Osteocyte (in vitro differentiated cells): ENCODE measurements at places on chromosomes 5 and 9. TPM values are rescaled to one million over a fixed set of nuclear protein-coding genes. Genes with fewer than 3 reads are reported as not detected.

Gene SUSD3
- total RNA-seq, result not detected in 2 replicates

DNA sequence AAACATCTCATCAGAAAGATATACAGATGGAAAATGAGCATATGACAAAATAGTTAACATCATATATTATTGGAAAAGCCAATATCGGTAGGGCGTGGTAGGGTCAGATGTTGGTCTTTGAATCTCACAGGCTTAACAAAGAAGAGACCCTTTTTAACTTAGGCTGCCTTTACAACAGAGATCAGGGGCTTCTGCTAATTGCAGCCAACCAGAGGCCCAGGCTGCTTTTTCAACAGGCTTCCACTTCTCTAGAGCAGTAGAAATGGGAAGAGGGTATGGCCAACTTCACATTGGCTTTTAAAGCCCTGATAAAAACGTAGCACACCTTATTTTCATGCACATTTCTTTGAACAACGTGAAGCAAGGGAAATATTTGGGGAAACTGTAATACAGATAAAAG is 764.3 kb upstream of the CTNND2 start:
- no peak overlapping the region for H3K4me3 ChIP-seq
- H3K27me3 ChIP-seq, result peaks cover 37% of the 10 kb centered on the region
- no peaks in the 10 kb centered on the region for H3K4me1 ChIP-seq
- DNase-seq, result no peak
- H3K27ac ChIP-seq, result no peak overlapping the region

- H3K4me3 ChIP-seq, result peak within 1 kb of the TSS; percentile 97
- DNase-seq, result peak; percentile 91
- peaks cover 1% of the 10 kb centered on the region for H3K36me3 ChIP-seq
- H3K27me3 ChIP-seq, result no peaks in the 10 kb centered on the region
- peaks cover 56% of the 10 kb centered on the region for H3K4me1 ChIP-seq
- H3K27ac ChIP-seq, result peak within 1 kb of the TSS; percentile 92
Observed at GRCh38 chr9:13279284-13280141, at the start of gene MPDZ. Gene MPDZ, minus strand, starts transcription at chr9:13279692. Its CDS starts 29,377 bp downstream, at chr9:13250315.

DNA sequence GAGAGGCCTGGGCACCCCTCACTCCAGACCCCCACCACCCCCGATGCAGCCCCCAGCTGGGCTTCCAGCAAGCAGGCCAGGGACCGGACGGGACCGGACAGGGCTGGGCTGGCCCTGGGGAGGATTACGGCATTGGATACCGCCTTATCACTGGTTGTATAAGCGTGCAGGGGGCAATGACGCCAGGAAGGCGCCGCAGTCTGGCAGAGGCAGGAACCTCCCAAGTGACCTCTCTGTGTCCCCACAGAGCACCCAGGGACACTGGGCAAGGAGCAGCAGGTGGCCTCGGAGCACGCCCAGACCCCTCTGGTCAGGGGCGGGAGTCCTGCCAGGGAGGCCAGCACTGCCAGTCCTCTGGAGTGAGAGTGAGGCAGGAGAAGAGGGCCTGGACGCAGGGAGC is 723 bp upstream of the LCN15 start:
- DNase-seq, result no peak
- H3K4me3 ChIP-seq, result no peak overlapping the region
- peaks cover 3% of the 10 kb centered on the region for H3K4me1 ChIP-seq
- no peaks in the 10 kb centered on the region for H3K36me3 ChIP-seq
- H3K27ac ChIP-seq, result no peak overlapping the region
- H3K27me3 ChIP-seq, result peaks cover 6% of the 10 kb centered on the region

DNA sequence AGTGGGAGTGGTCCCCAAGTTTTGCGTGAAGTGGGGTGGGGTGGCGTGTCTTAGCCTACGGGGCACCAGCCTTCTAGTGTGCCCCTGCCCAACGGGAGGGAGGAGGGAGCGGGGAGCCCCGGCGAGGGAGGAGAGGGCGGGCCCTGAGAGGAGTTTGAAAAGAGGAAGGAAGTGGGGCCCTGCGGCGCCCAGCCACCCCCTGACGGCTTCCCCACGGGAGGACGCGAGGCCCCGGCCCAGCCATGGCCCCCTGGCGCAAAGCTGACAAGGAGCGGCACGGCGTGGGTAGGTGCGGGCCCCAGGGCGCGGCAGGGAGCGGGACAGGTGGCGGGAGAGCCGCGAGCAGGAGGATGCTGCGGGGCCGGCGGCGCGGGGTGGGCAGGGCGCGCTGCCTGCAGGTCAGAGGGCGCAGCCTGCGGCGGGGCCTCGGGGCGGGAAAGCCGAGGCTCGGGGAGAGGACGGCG is at the start of gene DOCK2:
DOCK2 (plus strand) TSS at position 191 of the 464 bp plus-strand sequence; CDS start at position 243, 52 bp downstream.
- peaks cover 2% of the 10 kb centered on the region for H3K36me3 ChIP-seq
- H3K27me3 ChIP-seq, result no peaks in the 10 kb centered on the region
- H3K4me1 ChIP-seq, result peaks cover 7% of the 10 kb centered on the region
- DNase-seq, result no peak
- H3K27ac ChIP-seq, result no peak within 1 kb of the TSS
- no peak within 1 kb of the TSS for H3K4me3 ChIP-seq

- H3K27ac ChIP-seq, result peak overlapping the region; percentile 94
- H3K4me1 ChIP-seq, result peaks cover 43% of the 10 kb centered on the region
- H3K27me3 ChIP-seq, result no peaks in the 10 kb centered on the region
- H3K4me3 ChIP-seq, result peak overlapping the region; percentile 24
Observed at GRCh38 chr9:90419221-90419851, 223.3 kb downstream of the DIRAS2 start.

- H3K27me3 ChIP-seq, result no peaks in the 10 kb centered on the region
- no peak for DNase-seq
- H3K36me3 ChIP-seq, result peaks cover 17% of the 10 kb centered on the region
- no peak overlapping the region for H3K4me3 ChIP-seq
- H3K4me1 ChIP-seq, result peaks cover 25% of the 10 kb centered on the region
Observed at GRCh38 chr5:14277385-14278320, 134.5 kb downstream of the TRIO start.
